Stimulated activated CD8-positive, alpha-beta memory T cell treated with anti-CD3 and anti-CD28 coated beads, Interleukin-4, amount 100 ng/mL, for 1 hour (primary cell): ENCODE measurements at places on chromosomes 4 and X.
A peak's percentile ranks its signal among the peaks of the same experiment; 100 is the strongest.

DNA sequence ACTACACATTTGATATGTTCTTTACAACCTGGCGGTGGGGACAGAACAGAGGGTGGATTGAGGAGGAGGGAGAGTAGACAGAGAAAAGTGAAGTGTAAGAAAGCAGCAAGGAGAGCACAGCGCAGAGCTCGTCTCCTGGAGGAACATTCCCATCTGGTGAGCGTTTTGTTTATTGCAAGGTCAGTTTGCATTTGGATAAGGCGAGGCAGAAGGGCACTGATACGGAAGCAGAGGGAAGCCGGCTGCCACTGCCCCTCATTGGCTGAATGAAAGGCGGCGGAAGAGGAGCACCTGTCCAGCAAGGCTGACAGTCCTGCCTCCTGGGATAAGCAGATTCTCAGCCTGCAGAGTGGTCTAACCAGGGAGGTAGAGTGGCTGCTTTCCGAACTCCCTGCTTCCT, 83.2 kb downstream of the GPR143 start:
- no peak for DNase-seq

GRCh38 chrX:101377547-101377946, 8.4 kb downstream of the BTK start:
- no peak for DNase-seq

GRCh38 chrX:23855569-23855968, 52.2 kb downstream of the APOO start:
- no peak for DNase-seq

GRCh38 chr4:114563536-114564315, 34.9 kb upstream of the UGT8 start:
- DNase-seq = no peak

GRCh38 chr4:141675384-141675783, 39.0 kb downstream of the IL15 start:
- DNase-seq = no peak

- DNase-seq = no peak
Observed at GRCh38 chr4:74031576-74031975, 6.9 kb downstream of the CXCL3 start.

- no peak for DNase-seq
Observed at GRCh38 chrX:108070891-108071290, 20.5 kb downstream of the PSMD10 start.

DNA sequence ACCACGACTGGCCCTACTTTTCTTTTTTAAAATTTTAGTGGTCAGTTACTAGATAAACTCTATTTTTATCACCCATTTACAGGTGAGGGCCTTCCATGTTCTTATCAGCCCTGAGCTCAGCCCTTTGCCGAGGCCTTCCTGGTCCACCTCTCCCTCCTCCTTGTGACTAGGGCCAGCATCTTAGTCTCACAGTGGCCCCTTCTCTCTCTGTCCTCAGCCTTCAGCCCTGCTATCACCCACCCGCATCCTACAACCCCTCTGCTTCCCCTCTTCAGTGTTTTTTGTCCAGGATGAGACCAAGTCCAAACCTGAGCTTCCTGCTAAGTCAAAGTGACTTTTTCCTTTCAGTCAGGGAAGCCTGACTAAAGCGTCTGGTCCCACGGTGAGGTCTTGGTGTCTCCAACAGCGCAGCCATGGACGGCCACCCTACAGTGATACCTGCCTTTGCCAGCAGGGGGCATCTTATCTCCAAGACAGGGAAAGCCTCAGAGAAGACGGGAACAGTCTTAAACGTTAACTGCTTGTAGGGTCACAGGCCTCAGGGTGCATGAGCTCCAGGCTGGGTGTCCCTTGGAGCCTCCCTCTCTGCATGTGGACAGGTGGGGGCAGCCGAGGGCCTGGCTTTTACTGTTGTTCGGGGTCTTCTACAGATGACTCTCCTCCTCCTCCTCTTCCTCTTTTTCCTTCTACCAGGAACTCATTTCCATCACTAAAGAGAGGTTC, 11.7 kb upstream of the GAGE10 start:
- peak; percentile 41 for DNase-seq

DNA sequence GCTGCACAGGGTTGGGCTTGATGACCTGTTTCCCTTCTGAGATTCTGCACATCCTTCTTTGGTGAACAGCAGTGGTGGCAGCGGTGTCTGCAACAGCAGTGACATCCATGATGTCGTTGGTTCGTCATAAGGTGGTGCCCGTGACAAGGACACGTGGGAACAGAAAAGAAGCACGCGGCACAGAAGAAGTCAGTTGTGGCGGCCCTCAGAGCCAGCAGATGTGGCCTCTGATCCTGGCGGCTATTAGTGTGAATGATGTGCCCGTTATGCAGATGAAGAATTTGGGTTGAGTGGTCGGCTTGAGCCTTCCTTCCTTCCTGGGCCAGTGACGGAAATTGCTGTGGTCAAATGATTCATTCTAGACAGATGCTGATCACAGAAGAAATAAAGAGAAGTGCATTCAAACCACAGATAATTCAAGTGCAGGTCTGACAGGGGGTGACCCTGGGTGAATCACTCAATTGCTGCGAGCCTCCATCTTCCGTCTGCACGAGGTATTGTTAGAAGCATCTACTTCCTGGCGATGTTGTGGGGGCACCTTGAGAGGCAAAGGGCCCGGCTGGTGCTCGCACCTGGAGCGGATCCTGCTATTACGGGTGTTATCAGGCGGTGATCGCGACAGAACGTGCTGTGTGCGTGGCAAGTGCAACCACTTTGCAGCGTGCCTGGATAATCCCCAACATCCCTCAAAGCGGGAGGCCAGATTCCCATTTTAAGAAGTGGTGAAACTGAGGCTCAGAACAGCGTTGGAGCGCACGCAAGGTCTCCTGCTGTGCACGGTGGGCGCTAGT, 215.2 kb upstream of the PSAPL1 start:
- DNase-seq = peak; percentile 15

GRCh38 chr4:72709475-72709874, 140.5 kb upstream of the ADAMTS3 start:
- DNase-seq = no peak

GRCh38 chr4:108346818-108347210, 178.1 kb upstream of the LEF1 start:
- no peak for DNase-seq

- DNase-seq = no peak
Observed at GRCh38 chrX:10507876-10508275, 112.5 kb downstream of the MID1 start.

GRCh38 chr4:136329042-136329662, 1203.1 kb downstream of the PCDH18 start:
- DNase-seq = no peak

DNA sequence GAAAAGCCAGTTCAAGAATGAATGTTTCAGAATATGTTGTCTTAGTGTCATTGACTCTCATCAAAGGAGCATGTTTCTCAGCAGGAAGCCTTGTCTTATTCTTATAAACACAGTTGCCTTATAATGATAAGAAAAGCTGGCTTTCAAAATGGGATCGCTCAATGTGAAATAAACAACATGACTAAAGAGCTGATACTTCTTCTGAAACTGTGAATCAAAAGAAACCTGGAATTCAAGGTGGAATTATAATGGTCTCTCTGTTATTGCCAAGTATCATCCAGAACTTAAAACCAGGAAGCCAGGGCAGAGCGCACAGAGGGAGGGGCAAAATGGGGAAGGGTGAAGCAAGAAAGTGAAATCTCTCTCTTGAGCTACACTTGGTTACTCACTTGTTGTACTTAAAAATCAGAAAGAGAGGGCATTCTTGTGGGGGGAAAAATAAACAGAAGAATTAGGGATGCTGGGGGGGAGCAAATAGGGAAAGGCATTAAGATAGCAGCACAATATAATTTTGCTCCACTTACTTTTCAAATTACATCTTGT, 270.0 kb downstream of the MAPK10 start:
- DNase-seq = no peak

DNA sequence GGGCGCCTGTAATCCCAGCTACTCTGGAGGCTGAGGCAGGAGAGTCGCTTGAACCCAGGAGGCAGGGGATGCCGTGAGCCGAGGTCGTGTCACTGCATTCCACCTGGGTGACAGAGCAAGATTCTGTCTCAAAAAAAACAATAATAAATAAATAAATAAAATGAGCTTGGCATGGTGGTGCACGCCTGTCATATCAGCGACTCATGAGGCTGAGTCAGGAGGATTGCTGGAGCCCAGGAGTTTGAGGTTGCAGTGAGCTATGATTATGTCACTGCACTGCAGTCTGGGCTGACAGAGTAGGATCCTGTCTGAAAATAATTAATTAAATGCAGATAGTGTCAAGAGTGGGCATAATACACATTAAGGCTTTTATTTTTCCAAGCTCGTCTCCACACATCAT, 77.5 kb downstream of the DHRSX start:
- DNase-seq = no peak

DNA sequence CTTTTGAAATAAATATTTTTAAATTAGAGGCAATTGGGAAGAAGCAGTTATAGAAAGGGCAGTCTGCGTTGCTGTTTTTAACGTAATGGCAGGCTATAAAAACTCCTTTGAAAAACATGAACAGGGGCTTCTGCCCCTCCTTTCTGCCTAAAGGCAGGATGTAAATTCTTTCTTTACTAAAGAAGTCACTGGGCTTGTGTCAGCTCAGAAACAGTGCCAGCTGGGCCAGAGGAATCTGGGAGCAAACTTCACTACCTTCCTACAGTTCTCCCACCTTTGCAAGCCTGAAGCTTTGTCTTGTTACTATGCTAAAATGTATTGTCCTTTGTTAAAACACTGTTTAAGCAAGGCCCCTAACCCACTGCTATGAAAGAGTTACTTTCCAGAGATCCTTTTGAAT, 1664.8 kb downstream of the RPA4 start:
- no peak for DNase-seq

DNA sequence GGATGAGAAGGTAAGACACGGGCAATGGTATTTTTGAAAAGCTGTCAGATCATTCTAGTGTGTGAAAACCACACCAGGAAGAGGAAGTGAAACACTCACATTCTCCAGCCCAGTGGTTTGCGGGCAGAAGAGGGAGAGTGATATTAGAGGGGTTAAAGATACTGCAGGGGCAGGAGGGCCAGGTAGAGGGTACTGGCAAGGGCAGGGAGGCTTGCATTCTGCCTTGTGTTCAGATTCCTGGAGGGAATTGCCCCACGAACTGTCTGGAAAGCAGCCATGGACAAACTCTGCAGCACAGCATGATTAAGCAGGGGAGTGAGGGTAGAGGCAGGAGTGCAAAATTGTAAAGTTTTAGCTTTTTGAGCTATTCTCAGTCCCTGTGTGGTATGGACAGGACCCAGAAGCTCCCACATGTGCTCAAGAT, 30.9 kb downstream of the NIPAL1 start:
- peak; percentile 52 for DNase-seq

DNA sequence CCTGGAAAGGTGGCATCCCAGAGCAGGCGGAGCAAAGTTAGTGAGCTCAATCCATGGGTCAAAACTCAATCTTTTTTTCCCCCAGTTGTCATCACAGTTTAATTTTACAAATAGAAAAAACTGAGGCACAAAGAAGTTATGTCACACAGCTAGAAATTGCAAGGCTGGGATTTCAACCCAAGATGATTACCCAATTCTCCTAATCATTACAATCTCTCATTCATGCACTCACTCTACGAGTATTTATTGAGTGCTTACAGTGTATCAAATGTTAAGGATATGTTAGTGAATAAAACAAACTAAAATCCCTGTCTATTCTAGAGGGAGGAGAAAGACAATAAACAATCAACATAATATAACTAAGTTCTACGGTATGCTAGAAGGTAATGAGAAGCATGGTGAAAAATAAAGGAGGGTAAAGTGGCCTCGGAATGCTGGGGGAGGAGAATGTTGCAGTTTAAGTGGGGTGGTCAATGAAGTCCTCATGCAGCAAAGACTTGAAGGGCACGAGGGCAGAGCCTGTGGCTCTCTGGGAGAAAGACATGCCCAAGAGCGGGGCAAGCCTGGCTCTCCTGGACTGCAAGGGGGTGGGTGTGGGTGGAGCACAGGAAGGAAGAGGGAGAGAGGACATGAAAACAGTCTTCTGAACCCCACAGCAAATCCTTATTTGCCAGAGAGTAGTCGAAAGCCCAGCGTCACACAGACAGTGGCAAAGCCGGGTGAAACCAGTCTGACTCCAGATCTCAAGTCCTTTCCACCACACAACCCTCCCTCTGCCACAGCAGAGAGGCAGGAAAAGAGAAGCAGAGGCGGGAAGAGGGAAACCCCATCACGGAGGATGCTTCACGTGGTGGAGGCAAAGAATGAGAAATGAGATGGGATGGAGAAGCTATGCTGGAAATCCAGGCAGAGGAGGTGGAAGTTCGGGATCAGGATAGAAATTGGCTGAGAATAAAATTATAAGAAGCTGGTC, 48.3 kb downstream of the RAB33B start:
- no peak for DNase-seq

GRCh38 chrX:19683817-19684216, 168.5 kb upstream of the MAP3K15 start:
- no peak for DNase-seq

- no peak for DNase-seq
Observed at GRCh38 chrX:54820737-54821136, 13.2 kb downstream of the MAGED2 start.

- no peak for DNase-seq
Observed at GRCh38 chr4:14419516-14419915, 582.8 kb upstream of the CPEB2 start.

GRCh38 chr4:125244848-125245450, 69.8 kb upstream of the FAT4 start:
- DNase-seq = no peak

DNA sequence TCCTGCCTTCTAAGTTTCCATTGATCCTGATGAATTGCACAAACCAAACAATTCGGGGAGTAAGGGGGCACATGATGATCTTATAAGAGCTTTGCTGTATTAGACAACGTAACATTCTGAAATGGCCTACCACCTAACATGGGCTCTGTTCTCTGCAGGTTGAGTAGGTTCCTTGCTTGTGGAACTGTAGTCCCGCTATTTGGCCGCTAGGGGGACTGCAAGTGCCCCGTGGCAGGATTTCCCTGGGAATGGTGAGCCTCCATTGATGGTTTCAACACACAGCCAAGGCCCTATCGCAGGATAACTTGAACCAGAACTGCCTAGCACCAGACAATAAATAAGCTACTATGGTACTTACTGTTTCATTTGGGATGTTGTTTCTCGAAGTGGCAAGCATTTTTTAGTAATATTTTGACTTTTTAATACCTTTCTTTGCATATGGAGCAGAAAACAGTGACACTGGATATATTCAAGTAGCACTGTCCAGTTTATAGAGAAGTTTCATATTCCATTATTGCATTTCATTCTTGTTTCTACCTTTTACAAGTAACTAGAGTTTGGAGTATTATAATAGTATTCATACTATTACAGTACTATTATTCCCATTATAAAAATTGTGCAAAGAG, 11.9 kb downstream of the AR start:
- DNase-seq = no peak

- no peak for DNase-seq
Observed at GRCh38 chr4:77593993-77594392, 11.6 kb upstream of the CXCL13 start.

DNA sequence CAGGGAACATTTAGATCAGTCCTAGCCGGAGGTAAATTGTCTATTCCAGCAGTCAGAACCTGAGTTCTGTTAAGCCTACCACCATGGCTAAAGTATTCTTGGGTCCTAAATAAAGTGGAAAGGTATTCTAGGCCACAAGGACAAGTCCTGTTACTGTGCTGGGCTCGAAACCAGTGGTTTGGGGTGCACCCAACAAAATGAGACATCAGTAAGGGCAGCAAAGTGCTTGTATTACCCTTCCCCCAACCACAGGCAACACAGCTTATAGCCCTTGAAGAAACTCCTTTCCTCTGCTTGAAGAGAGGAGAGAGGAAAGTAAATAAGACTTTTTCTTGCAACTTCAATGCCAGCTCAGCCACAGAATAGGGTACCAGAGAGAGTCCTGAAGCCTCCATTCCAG, 1345.6 kb downstream of the PCDH18 start:
- no peak for DNase-seq

- DNase-seq = no peak
Observed at GRCh38 chr4:89258506-89258905, 49.1 kb downstream of the GPRIN3 start.

- DNase-seq = no peak
Observed at GRCh38 chr4:78524009-78524408, 27.6 kb upstream of the ANXA3 start.
